Cerebellum (tissue), 4 donors: ENCODE measurements at places on chromosomes 5 and 9. TPM values are rescaled to one million over a fixed set of nuclear protein-coding genes. Genes with fewer than 3 reads are reported as not detected.
A peak's percentile ranks its signal among the peaks of the same experiment; 100 is the strongest.

ADAMTS6 gene
- total RNA-seq, result 62.3 TPM

- no peak for DNase-seq
Observed at GRCh38 chr5:165460911-165461310, 1955.5 kb downstream of the MAT2B start.

GABRA1 gene
- total RNA-seq, result 34.5 TPM

- DNase-seq, result peak; percentile 6
Observed at GRCh38 chr5:180718810-180719453, 20.9 kb downstream of the OR2Y1 start.

DNA sequence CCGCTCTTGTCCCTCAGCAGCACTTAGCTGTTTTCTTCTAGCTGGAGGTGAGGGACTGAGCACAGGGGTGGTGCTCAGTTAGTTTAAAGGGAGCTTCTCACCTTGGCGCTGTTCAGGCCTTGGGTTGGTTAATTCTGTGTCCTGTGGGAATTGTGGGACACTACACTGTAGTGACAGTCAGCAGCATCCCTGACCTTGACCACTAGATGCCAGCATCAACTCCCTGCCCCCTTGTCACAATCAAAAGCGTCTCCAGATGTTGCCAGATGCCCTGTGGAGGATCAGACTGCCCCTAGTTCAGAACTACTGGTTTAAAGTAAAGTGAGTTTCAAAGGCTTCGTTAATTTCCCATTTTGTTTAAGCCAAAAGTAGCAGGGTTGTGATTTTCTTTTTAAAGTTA, 65.5 kb upstream of the DMRT3 start:
- DNase-seq, result no peak

FAM78A gene
- total RNA-seq, result 1.7 TPM

PCDHGA4 gene
- 17.5 TPM for total RNA-seq

DNA sequence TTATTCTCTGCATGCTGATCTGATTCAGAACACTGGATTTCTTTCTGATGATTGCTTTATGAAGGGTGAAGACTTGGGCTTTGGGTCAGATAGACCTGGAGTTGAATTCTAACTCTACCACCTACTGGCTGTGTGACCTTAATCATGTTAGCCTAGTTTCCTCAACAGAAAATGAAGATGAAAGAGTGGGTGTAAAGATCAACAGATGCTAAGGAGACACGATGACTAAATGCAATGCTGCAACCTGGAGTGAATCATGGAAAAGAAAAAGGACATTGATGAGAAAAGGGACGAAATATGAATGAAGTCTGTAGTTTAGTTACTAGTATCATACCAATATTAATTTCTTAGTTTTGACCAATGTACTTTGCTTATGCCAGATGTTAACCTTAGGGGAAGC, 27.8 kb upstream of the DENND1A start:
- no peak for DNase-seq

C6 gene
- 0.45 TPM for total RNA-seq

GRCh38 chr9:125255781-125256391, 5.7 kb upstream of the GAPVD1 start:
- no peak for DNase-seq
